ENCODE measurements at places on chromosomes 5 and 9.

- DNase-seq = no peak
Measured at GRCh38 chr5:120640778-120641177, 176.7 kb downstream of the PRR16 start.

GRCh38 chr9:114856215-114856941 is 50.5 kb upstream of the TNFSF15 start:
- DNase-seq = no peak

DNA sequence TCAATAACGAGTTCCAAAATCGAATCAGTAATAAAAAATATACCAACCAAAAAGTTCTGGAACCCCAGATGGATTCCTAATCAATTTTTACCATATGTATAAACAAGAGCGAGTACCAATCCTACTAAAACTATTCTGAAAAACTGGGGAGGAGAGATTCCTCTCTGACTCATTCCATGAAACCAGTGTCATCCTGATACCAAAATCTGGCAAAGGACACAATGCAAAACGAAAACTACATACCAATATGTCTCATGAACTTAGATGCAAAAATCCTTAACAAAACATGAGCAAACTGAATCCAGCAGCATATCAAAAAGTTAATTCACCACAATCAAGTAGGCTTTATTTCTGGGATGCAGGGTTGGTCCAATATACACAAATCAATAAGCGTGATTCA is 30.5 kb upstream of the MACIR start:
- DNase-seq = no peak

DNA sequence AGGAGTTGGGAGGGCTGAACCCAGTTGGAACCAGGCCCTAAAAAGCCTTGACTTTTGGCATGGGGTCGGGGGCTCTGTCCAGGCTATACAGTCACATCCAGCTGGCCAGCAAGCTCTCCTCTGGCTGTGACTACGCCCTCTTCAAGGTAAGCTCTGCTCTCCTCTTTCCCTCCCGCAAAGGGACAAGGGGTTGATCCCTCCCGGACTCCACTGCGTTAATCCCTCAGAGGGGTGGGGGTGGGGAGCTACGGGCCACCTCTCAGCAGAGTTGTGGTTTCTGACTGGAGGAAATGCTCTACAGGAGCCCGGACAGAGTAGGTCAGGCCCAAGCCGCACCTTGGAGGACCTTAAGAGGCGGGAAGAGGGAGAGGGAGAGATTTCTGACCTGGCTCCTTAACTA is 3.0 kb upstream of the TSPAN17 start:
- DNase-seq = no peak

DNA sequence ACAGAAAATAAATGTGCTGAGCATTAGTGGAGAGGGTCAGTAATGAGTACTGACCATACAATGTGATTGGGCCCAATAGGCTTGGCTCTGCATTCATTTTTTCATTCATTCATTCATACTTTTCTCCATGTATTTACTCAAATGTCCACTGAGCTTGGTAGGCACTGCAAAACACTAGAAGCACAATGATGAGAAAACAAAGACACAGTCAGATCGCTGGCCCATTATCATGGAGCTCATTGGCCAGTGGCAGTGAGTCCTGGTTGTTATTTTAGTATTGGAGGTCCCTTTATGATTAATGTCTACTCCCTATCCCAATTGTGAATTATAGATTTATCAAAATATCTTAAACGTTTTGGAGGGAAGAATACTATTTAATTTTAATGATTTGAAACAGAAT is 1079.7 kb upstream of the DMAC1 start:
- no peak for DNase-seq

- DNase-seq = no peak
Measured at GRCh38 chr9:112817860-112818203, 67.3 kb downstream of the SNX30 start.

- no peak for DNase-seq
Measured at GRCh38 chr5:112546946-112547592, 128.0 kb upstream of the EPB41L4A start.

- no peak for DNase-seq
Measured at GRCh38 chr9:114140850-114141249, 14.5 kb upstream of the COL27A1 start.

DNA sequence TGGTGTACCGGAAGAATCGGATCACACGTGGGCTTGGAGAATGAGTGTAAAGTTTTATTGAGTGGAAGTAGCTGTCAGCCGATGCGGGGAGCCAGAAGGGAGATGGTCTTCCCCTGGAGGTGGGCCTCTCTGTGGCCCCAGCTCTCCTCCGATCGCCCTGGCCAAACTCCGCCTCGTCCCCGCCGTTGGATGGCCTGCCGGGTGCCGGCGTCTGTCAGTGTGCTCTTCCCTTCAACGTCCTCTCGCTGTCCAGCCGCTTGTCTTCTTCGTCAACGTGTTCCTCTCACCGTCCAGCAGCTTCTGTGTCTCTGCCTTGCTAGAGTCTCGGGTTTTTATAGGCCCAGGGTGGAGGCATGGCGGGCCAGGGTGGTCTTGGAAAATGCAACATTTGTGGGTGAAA is 27.6 kb upstream of the TMEM215 start:
- DNase-seq = no peak

DNA sequence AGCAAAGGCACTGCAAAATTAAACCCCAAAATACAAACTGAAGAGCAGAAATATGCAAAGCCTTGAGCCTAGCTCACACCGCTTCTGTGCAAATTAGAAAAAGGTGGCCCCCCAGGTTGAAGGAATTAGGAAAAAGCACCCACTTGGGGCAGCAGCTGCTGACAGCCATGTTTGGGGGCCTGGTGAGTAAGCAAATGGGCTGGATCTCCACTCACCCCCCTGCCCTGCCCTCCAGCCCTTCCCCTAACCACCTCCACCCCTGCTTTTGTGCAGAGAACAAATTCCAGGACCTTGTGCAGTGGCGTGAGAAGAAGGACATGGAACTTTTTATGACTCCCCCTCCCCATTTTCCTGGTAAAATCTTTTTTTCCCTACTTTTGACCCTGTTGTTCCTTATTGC is 92.0 kb upstream of the DNAH5 start:
- DNase-seq = no peak

DNA sequence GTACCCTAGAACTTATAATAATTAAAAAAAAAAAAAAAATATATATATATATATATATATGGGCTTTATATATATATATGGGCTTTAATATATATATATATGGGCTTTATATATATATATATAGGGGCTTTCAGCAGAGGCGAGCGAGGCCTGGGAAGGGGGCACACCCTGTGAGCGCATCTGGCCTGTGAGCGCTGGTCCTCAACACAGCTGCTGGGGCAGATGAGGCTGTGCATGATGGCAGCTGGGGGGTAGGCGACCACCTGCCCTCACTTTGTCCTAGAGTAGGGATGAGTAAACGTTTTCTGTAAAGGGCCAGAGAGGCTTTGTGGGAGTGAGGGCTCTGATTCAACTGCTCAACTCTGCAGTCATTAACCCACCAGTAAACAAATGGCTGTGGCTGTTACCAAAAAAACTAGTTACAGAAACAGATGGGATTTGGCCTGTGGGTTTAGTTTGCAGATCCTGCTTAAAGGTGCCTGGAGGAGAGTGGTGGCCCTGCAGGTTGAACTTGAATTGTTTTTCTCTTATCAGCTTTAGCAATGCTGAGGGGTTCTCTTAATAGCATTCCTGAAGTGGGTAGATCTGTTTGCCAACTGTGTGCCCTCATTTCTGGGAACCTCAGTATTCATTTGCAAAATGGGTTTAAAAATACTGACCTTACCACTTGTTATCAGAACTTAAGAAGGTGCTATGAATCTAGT is 88.1 kb upstream of the EPB41L4B start:
- DNase-seq = no peak

DNA sequence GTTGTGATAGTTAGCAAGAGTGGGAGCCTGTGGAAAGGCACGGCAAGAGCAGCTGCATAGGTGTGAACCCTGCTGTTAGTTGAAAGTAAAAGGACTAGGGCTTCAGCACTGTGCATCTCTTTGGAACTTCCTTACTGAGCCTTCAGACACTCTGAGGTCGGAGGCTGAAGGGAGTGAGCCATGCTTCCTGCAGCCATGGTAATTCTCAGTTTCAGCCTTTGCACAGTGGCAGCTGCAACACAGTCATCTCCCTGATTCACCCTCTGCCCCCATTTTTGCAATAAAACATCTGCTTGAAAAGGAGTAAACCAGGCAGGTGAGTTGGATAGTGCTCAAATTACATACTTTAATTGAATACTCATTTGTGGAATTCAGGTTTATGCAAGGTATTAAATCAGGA is 6.5 kb upstream of the TLE4 start:
- no peak for DNase-seq

- DNase-seq = no peak
Measured at GRCh38 chr5:150562832-150563231, 54.9 kb downstream of the NDST1 start.

GRCh38 chr5:14716755-14717752 is 52.5 kb downstream of the OTULIN start:
- no peak for DNase-seq

DNA sequence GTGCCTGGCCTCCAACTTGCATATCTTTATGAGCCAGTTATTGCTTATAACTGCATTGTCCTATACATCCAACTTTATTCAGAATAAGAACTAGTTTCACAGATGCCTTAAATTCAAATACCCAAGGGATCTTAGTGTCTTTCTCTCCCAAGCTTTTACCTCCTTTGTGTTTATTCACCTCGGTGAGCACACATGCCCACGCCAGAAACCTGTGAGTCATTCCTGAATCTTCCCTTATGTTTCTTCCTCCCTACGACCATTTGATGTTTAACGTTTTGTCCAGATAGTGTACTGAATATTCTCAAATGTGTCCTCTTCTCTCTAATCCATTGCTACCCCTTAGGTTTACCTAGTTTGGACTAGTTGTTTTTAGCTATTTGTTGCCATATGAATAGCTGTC is 55.5 kb upstream of the MEGF10 start:
- no peak for DNase-seq

DNA sequence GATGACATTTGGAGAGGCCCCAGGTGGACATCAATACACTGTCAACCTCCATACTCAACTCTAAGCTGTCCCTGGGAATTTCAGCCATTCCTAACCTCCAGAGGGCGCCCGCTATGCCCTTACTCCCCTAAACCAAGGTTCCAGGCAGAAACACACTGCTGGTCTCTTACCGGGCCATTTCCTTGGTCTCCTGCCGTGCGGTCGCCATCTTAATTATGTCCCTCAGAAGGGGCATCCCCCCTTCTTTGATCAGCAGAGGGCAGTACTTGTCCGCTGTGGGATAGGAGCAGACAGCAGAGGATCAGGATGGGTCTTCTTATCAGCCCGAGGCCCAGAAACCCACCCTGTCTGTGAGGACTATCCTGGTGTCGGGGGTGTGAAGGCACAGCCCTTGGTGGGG is 9.3 kb upstream of the ZDHHC12 start:
- peak; percentile 71 for DNase-seq

- no peak for DNase-seq
Measured at GRCh38 chr5:126519637-126520592, 75.1 kb downstream of the ALDH7A1 start.

- DNase-seq = no peak
Measured at GRCh38 chr5:36442796-36443195, 141.1 kb upstream of the RANBP3L start.

DNA sequence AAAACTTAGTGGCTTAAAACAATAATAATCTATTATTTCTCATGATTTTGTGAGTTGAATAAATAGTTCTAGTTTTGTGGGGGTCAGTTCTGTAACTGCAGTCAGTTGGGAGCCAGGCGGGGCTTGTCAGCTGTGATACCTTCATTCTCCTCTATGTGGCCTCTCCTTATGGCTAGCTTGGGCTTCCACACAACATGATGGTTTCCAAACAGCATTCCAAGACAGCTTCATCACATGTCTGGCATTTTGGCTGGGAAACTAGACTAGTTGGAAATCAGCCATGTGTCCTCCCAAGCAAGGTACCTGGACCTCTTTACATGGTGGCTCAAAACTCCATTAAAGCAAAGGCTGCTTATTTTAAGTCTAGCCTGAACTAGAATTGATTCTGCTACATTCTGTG is 61.4 kb upstream of the RANBP3L start:
- no peak for DNase-seq

DNA sequence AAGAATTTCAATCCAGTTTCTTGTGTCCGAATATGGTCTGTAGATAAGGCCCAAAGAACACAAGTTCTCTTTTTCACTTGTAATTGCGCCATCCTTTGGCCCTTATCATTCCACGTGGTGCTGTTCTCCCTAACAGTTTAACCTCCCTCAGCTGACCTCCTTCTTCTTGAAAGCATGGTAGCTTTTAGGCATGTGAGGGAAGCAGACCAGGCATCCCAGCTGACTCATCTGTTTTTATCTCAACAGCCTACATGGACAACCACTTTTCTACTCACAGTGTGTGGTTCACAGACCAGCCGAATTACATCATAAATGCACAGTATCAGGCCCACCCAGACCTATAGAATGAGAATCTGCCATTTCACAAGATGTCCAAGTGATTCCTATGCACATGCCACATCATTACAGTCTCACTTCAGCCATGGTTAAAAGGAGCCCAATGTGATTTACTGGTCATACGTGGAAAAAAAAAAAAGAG is 26.9 kb upstream of the PLIN2 start:
- no peak for DNase-seq

DNA sequence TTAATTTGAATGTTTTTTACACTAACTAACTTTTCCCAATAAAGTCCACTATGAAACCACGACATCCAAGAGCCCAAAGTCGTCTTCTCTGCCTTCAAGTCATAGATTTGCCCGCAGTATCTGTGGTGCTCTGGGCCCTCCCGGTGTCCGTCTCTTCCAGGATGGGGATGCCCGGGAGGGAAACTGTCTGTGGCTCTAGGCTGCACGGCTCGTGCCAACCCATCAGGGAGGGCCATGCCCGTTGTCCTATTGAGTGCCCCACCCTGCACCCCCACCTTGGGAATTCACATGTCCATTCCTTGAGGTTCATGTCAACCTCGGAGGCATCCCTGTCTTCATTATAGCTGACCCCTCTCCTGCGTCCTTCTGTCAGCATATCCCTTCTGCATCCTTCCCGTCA is 59.8 kb upstream of the LRRTM2 start:
- DNase-seq = no peak

DNA sequence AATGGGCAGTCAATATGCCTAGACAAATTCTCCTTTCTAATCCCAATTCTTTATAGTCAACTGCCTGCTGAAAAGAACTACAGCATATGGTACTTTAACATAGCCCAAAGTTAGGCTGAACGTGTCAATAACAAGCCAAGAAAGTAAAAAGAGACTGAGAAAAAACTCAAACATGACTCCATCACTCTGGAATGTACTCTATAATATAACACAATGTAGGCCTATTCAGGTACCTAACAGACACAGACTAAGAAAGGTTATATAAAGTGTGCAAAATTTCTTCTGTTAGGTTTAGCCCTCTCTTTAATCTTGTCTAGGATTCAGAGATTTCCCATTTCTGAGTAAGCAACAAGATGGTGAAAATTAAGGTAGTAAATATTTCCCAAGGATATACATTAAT is 209.7 kb upstream of the PRR16 start:
- DNase-seq = no peak

GRCh38 chr5:42989190-42989589 is 50.9 kb downstream of the ANXA2R start:
- no peak for DNase-seq

GRCh38 chr9:109369285-109369684 is 48.4 kb upstream of the EPB41L4B start:
- DNase-seq = no peak
